Lower leg skin (tissue), 4 donors: ENCODE measurements at places on chromosomes 6 and 20. TPM values are rescaled to one million over a fixed set of nuclear protein-coding genes. Genes with fewer than 3 reads are reported as not detected.

- no peak for DNase-seq
Measured at GRCh38 chr6:111549746-111550145, 55.9 kb downstream of the TRAF3IP2 start.

DNA sequence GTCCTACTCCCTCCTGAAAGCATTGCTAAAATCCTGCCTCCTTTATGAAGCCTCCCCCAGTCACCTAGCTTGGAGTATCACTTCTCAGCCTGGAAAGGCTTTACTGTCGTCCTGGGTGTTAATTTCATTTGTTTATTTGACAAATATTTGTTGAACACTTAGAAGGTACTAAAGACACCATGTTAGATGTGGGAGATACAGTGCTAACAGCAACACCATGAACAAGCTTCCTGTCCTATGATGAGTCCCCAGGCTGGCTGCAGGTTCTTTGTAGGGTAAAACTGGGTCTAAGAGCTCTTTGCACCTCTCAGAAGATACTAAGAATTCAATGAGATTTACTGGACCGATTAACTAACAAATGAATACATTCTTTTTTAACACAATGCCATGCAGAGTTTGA lies 109.2 kb upstream of the TMEM170B start:
- DNase-seq = no peak

- DNase-seq = no peak
Measured at GRCh38 chr6:75504465-75505222, 11.0 kb upstream of the FILIP1 start.

DNA sequence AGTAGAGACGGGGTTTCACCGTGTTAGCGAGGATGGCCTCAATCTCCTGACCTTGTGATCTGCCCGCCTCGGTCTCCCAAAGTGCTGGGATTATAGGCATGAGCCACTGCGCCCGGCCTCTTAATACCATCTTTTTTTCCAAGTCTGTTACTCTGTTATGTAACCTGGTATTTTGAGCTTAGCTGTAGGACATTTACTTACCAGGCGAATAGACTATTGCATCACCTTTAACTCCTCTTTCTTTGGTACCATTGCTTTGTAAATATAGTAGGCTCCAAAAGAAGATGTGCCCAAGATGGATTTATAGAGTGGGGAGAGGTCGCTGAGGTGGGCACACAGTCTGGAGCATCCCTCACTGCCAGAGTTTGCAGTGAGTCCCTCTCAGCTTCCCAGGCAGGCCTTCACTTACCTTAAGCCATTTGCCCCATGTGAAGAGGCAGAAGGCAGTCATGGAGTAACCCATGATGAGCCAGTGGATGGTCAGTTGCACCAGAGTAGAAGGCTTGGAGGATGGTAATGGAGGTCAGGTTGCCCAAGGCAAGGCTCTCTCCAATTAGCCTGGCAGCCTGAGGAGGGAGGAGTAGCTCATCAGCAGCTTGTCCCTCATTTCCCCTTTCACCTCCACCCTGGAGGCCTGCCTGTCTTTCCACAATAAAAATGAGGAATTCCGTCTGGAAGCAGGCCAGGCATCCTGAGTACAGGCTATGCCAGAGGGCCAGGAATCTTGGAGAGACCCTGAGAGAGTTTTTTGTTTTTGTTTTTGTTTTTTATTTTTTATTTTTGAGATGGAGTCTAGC lies 9.7 kb downstream of the TIAM2 start:
- DNase-seq = peak; percentile 48

GRCh38 chr6:73803562-73804241 lies 107.7 kb downstream of the CD109 start:
- no peak for DNase-seq

- DNase-seq = no peak
Measured at GRCh38 chr20:29318871-29319461, 1938.5 kb upstream of the DEFB115 start.

- no peak for DNase-seq
Measured at GRCh38 chr20:41082306-41082705, 53.7 kb downstream of the TOP1 start.

DNA sequence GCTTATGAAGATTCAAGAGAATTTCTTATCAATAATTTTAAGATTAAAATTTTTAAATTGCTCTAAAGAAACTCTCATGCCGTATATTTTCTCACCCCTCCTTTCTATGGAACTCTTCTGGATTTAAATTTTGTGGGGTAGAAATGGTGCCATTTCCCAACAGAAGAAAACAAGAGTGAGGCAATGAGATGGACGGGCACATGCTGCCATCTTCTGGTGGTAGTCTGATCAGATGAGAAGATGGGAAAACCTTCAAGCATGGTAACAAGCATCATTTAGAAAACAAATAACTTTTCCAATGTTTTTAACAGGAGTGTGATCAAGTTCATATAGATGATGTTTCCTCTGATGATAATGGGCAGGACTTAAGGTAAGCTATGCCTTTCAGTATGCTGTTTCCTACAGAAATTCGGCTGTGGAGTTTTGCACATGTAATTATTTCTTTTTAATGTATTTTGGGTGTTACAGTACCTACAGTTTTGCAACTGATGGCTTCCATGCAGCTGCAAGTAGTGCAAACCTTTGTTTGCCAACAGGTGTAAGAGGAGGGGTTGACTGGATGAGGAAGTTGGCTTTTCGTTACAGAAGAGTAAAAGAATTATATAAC lies 271.4 kb downstream of the EYA4 start:
- no peak for DNase-seq

DNA sequence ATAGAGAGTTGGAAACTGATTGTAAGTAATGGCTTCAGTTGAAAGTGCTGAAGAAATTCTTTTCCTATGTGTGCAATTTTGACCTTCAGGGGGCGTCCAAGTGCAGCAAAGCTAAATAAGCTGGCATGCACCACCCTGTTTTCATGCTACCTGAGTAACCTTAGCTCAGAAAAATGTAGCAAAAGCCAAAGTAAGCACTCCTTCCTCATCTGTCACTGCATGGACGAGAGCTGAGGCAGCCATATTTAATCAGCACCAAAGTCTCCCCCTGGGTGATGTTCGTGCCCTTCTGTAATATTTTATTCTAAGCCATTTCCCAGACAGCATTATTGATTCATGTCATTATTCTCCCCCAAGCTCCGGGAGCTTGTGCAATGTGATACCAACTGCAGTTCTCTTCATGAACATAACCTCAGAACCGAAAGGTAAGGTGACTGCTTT lies 123.1 kb downstream of the RPS12 start:
- DNase-seq = no peak

DNA sequence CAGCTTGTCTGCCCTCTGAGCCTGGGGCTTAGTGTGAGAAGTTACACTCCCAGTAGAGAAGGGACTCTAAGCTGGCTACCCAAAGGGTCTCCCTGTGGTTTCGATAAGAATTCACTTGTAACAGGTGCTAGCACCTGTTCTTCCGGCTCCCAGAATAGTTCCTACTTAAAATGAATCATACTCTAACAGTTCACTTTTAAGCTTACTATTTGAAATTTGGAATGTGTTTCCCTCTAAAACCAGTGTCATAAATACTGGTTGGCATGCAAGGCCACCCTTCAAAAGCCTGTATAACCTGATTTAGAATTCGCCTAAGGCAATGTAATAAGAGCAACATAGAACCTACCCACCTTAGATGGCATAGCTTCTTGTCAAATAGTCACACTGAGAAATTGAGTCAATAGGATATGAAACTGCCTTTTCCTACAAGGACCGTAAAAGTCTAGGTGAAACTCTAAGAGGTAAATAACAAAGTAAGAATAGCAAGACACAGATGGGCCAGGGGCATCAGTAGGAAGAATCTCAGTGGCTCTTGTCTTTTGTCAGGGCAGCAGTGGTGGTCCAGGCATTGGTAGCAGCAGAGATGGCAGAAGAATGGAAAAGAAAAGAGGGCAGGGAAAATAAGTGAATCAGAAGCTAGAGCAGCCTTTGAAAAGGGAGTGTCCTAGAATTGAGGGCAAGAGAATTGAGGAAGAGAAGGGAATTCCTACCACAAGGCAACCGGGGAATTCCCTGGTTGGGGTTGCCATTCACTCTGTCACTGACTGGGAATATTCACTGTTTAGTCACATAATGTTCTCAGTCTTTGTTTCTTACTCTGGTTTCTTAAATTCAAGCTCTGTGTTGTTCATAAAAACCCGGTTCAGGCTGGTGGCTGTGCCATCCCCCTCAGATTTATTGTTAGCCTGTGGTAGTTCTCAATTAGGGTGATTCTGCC lies 91.5 kb downstream of the HIVEP2 start:
- no peak for DNase-seq

DNA sequence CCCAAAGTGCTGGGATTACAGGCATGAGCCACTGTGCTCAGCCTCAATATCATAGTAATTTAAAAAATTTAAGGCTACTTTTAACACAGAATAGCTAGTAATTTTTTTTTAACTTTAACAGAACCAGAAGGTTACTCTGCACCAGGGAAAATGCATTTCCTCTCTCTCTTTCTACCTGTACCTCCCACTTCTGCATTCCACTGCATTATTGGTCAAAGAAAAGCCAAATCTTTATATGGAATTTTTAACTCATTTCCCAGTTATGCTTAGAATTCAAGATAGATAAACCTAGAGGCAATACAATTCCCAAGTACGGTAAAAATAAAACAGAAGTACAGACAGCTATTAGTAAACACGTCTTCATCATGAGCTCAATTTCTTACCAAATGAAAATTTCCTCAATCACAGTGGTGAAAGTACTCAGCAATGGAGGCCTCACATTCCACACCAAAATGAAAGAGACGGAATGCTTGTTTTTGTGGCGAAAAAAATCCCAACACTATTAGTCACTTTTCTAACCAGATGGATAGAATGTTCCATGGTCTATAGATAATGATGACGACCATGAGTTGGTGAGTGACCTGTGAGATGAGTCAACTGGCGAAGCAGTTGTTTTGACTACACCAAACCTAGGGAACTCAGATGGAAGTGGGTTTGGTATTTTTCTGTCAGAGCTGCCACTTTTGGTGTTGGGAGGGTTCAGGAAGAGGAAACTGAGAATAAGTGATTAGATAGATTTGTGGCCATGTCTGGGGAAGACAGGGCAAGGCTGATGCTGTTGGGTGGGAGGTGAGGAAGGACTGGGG lies 104.7 kb upstream of the SGK1 start:
- no peak for DNase-seq

DNA sequence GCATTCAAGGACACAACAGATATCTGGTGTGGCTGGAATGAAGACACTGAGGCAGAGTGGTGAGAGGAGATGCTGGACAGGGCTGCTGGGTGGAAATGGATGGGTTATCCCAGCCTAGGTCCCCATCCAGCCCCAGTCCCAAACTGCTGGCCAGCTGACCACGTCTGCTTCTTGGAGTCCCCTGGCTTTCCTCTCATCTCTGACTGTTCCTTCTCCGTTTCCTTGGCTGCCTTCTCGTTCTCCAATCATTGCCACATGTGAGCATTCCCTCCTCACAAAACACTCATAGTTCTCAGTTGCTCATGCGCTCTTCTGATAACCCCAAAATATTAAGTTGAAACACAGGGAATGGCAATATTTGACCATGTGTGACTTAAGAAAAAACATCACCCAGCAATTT lies 31.5 kb downstream of the MAFB start:
- DNase-seq = peak; percentile 51

GRCh38 chr6:110557199-110557598 lies 80.8 kb upstream of the SLC22A16 start:
- peak; percentile 7 for DNase-seq

DNA sequence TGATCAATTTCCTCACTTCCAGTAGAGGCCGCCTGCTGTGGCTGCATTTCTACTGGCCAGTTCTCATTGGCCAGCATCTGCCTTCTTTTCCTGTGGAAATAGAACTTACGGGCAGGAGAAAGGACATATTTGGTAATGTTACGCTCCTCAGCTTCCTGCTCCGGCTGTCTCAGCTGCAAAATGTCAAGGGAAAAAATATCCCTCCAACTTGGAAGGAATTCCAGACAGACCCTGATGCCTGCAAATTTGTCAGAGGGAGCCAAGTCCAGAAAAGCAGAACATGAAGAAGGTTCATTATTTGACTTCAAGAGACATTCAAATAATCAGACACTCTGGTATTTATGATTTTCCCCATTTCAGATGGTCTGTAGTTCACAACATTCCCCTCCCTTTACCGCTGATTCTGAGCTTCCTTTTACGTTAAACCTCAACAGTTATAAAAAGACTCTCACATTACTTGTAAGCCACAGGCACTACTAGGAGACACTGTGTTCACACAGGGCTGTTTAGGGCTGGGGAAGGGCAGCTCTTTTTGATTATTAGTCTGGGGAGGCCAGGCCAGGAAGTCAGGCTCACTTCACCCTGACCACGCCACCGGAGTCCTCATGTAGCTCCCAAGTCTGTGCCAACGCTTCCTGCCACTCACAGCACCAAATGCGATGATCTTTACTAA lies 179.6 kb upstream of the CCN2 start:
- peak; percentile 86 for DNase-seq

DNA sequence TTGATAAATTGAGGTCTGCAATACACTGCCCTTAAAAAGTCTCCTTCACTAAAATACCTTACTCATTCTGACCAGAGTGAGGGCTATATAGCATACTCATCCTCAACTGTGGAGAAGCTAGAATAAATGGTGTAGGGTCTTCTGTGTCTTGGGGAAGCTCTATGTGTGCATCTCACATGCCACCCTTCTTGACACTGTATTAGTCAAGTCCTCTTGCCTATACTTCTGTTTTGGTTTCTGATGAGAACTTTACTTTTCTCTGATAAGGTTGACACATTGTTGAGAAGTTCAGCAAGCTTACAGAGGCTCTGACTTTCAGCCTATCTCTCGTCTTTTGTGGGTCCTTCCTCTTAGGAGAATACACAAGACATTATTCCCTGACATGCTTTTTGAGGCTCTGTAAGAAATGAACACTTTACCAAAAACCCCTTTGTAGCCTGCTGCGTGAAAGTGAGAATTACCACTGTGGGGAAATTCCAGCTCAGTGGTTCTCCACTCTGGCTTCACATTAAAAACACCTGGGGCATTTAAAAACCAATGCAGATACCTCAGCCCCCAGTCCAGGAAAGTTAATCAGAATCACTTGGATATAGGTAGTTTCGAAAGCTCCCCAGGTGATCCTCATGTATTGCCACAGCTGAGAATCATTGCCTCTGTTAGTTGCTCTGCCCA lies 372.1 kb upstream of the HS3ST5 start:
- no peak for DNase-seq

GRCh38 chr6:112176175-112176574 lies 78.2 kb downstream of the LAMA4 start:
- DNase-seq = no peak

- no peak for DNase-seq
Measured at GRCh38 chr6:149861603-149862423, 2.3 kb downstream of the LRP11 start.

- no peak for DNase-seq
Measured at GRCh38 chr6:5093231-5094015, 8.3 kb downstream of the PPP1R3G start.

- DNase-seq = no peak
Measured at GRCh38 chr20:12207875-12208274, 290.2 kb downstream of the BTBD3 start.

The OTOR gene
- total RNA-seq = not detected

The THBS2 gene
- total RNA-seq = 135 TPM

The DST gene
- total RNA-seq = 475 TPM

The DLL1 gene
- 49.0 TPM for total RNA-seq

The ZNF217 gene
- 53.2 TPM for total RNA-seq

The ATP6V1G2 gene
- total RNA-seq = not detected

The LHFPL5 gene
- not detected for total RNA-seq
